RPMI8226 (cell line): ENCODE measurements at places on chromosomes 4 and X.

DNA sequence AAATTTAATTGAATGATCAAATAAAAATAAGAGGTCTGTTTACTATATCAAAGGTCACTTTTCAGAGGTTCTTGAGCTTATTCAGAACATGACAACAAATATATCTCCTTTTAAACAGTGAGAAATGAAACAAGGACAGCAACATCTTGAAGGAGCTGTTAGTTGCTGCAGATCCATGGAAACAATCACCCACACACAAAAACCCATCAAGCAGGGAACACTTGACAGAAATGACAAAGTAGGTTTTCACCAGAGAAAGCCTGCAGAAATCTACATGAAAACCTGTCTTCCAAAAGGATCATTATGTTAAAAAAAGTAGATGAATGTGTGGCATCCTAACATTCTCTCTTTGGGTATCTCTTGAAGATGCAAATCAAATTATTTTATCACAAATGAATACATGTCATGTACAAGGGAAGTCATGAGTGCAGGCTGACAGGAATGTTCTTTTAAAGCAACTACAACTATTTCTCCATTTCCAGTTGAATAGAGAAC, 203.0 kb downstream of the GRIA2 start:
- DNase-seq: no peak

GRCh38 chr4:136001791-136002190, 1530.5 kb downstream of the PCDH18 start:
- no peak for DNase-seq

- DNase-seq: peak; percentile 89
Measured at GRCh38 chr4:104494822-104495559, at the start of gene CXXC4. Gene CXXC4 (minus strand): TSS chr4:104494894. CDS start chr4:104491802, 3,092 bp downstream.

- no peak for DNase-seq
Measured at GRCh38 chr4:10530137-10530786, 73.0 kb upstream of the ZNF518B start.

DNA sequence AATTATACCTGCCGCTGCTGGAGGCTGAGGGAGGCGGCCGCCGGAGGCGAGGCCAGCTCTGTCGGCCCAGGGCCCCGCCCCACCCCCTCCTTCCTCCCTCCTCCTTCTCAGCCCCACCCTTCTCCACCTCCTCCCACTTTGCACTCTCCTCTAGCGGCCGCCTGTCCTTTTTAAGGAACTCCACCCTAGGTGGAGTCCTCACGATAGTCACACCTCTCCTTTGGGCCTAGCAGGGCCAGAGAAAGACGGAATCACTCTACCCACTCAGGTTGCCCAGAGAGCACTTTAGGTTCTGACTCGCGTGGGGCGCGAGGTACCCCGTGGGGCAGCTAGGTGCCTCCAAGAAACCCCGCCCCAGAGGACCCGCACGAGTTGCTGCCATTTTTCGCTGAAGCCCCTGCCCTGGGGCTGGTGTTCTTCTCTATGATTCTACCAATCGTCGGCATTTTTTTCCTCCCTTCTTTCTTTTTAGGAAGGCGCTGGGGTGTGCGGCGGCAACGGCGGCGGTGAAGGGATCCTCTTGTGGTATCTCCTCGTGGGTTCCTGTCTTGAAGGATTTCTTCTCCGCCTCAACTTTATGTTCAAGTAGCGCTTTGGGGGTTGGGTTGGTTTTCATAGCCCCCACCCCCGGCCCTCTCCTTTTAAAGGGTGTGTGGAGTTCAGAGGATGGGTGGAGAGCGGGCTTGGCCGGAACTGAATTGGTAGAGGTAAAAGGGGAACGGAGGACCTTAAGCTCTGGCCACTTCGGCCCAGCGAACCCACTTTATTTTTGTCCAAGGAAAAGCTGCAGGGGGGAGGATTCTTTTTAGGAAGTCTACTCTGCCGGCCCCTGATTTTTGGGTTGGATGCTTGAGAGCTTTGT, at the start of gene KLF8:
Gene KLF8 (plus strand): TSS at position 136 of the 862 bp plus-strand sequence. CDS start 979 bp downstream, outside the sequence.
- DNase-seq: peak; percentile 78

DNA sequence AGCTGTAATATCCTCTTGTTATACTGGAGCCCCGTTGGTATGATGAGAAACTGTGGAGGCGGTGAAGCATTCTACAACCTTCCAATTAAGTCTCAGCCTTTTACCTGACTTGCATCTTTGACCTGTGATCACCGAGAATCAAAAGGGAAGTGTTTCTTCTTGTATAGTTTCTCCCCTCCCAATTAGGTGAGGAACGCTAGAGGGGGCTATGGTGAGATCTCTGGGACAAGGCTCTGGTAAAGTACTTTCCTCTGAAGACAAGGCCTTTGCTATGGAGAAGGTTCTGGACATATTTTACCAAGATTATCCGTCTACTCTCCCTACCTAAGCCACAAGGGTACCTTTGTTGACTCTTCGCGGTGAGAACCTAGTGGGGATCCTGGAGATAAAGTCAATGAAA, 111.3 kb downstream of the CBLL2 start:
- DNase-seq: no peak

GRCh38 chr4:121392426-121393086, 11.7 kb upstream of the QRFPR start:
- DNase-seq: no peak
